Muscle of leg (tissue), 16 donors: ENCODE measurements at places on chromosomes 5 and 9. TPM values are rescaled to one million over a fixed set of nuclear protein-coding genes. Genes with fewer than 3 reads are reported as not detected.

Gene UIMC1
- polyA plus RNA-seq: 24.5 TPM

- DNase-seq: no peak
Observed at GRCh38 chr5:133391354-133392136, 220.8 kb downstream of the FSTL4 start.

DNA sequence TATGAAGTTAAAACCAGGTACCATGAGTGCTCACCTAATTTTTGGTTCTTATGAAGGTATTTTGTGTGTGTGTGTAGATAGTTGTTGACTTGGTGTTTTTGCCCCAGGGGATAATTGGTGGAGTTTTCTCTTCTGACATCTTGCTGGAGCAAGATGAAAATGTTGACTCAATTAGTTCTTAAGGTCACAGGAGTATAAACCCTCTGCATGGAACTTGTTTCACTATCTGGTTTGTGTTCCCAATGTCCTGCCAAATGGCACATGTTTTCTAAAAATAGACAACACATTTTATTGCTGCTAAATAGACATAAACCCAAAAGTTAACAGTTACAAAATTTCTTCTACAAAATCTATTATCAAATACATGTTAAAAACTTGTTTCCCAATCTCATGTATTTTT, 180.9 kb downstream of the FAM170A start:
- no peak for DNase-seq

DNA sequence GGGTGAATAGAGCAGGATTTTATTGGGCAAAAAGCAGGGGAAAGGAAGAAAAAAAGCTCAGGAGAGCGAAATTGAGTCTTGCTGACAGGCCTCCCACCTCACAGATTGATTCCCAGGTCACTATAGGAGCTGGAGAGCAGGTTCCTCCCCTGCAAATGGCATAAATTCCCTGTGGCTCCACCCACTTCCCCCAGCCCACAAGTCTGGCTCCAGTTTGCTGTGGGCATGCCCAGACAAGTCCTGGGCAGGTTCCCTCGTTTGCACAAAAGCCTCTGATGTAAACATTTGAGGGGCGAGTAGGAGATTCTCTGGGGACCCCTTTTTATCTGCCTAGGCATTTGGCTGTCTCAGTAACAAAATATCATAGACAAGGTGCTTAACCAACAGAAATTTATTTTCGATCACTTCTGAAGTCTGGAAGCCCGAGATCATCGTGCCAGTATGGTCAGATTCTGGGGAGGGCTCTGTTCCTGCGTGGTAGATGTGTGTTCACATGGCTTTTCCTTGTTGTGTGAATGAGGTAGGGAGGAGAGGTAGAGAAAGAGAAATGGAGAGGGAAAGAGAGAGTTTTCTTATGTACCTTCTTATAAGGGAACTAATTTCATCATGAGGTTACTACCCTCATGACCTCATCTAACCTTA, 614.5 kb downstream of the MAT2B start:
- no peak for DNase-seq

GRCh38 chr9:1070692-1071091, 20.5 kb downstream of the DMRT2 start:
- peak; percentile 55 for DNase-seq

GRCh38 chr5:33888587-33888986, 3.2 kb downstream of the ADAMTS12 start:
- peak; percentile 88 for DNase-seq

DNA sequence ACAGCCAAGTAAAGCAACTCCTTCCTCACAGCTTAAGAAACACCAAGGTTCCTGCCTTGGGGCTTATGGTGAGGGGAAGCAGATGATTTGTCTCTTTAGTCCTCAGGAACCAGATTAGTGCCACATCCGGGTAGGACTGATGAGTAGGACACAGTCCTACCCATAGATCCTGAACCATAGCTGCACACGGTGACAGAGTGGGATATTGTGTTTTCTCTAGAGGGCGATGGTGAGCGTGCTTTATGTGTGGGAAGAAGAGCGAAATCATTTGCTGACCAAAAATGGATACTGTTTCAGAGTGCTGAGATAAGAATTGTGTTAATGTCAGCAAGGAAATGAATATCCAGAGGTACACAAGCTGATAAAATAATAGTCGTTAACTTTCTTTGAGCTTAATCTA, 209.0 kb upstream of the FBXL7 start:
- no peak for DNase-seq
